ENCODE measurements at places on chromosomes 13 and 19.

DNA sequence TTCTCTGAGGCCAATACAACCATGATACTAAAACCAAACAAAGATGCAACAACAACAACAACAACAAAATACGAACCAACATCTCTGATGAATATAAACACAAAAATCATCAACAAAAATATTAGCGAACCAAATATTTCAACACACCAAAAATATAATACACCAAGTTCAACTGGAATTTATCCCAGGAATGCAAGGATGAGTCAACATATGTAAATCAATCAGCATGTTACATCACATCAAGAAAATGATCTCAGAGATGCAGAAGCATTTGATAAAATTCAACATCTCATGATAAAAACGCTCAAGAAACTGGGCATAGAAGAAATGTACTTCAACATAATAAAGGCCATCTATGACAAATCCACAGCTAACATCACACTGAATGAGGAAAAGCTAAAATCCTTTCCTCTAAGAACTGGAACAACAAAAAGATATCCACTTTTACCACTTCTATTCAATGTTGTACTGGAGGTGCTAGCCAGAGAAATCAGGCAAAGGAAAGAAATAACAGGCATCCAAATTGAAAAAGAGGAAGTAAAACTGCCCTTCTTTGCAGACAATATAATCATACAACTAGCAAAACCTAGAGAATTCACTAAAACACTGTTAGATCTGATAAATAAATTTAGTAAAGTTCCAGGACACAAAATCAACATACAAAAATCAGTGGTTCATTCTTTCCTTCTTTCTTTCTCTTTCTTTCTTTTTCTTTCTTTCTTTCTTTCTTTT is 2448.7 kb upstream of the PCDH20 start:
- no peak for DNase-seq

DNA sequence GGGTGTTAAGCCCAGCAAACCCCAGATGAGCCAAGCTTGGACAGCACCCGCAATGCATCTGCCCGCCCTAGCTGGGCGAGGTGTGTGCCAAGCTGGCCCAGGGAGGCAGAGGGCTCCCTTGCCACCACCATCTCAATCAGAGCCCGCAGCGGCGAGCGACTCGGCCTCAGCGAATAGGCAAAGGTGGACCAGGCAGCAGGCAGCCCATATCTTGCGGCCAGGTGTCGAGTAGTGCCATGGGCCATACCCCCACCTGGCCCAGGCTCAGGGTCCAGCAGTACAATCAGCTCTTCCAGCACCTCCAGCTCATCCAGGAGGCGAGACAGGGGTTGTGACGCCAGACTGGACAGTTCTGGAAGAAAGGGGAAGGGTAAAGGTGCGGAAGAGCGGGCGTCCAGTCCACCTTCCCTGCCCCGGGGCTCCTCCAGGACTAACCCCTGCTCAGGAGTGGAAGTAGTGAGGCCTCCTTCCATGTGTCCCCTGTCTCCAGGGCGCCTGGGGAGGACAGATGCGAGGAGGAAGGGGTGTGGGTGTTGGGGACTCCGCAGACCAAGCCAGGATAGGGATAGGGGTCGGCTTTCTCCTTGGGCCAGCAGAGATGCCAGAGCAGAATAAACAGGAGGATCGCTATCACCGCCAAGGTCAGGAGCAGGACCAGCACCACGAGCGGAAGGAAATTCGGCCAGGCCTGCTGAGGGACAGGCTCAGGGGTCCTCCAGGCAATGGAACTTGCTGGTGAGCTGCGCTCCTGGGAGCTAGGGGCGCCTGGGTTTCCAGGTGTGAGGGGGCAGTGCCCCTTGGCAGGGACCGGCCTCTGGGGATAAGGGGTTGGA is 2.8 kb downstream of the IGFLR1 start:
- DNase-seq: no peak

GRCh38 chr19:41821003-41821735 is 23.3 kb downstream of the LYPD4 start:
- DNase-seq: peak; percentile 66

DNA sequence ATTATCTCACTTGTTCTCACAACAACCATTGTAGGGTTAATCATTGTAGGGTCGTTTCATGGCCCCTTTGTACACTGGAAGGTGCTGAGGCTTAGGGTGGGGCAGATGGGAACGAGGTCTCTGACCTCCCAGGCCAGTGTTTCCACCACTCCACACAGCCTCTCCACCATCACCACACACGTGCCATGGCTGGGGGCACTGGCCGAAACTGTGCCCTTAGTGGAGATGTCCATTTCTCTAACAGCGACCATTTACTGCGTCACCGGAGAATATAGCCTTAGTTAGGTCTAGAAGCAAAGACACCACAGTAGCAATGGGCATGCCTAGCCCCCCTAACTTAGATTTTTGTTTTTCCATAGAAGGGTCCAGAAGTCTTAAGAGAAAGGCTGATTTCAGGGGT is 36.5 kb downstream of the COL4A1 start:
- DNase-seq: no peak

DNA sequence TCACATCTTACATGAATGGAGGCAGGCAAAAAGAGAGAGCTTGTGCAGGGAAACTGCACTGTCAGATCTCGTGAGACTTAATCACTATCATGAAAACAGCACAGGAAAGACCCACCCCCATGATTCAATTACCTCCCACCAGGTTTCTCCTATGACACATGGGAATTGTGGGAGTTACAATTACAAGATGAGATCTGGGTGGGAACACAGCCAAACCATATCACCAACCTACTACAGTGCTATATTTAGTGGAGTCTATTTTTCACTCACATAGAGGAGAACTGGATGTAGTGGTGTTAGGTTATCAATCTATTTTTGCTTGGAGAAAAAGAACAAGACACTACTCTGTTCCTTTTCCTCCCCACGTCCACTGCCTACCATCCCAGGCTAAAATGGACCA is 276.6 kb downstream of the KCTD12 start:
- DNase-seq: no peak

- DNase-seq: no peak
Observed at GRCh38 chr13:32823597-32823996, 192.6 kb upstream of the KL start.

- no peak for DNase-seq
Observed at GRCh38 chr13:71877256-71877653, 10.3 kb upstream of the DACH1 start.

DNA sequence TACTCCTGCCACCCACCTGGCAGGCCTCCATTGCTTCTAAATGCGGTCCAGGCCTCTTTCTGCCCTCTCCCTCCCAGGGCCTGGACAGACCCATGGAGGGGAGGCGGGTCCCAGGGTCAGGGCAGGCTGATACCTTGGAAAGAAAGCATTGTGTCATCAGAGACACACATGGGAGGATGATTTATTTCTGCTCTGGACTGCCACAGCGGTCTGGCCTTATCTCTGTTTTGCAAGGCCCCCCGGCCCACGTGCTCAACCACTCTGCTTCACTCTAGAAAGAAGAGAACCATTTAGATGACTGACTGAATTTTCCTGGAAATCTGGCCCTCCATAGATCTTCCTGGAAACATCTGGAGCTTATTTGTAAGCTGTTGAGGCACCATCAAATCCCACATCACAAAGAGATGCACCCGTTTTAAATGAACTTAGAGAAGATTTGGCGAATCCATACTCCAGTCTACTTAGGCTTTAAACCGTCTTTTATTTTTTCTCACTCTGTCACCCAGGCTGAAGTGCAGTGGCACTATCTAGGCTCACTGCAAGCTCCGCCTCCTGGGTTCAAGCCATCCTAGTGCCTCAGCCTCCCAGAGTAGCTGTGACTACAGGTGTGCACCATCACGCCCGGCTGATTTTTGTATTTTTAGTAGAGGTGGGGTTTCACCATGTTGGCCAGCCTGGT is 48.3 kb upstream of the URI1 start:
- DNase-seq: no peak

- no peak for DNase-seq
Observed at GRCh38 chr13:21884965-21885567, 214.2 kb downstream of the FGF9 start.

DNA sequence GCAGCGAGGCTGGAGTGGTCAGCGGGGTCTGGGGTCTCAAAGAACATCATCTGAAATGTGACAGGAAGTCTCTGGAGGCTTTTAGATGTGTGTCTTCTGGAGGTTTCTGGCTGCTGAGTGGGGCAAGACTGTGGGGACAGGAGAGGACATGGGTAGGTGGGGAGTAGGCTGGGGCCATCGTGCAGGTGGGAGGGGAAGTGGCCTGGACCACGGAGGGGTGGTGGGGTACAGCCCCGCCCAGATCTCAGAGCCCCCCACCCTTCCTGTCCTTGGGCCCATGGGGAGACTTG is 6.2 kb downstream of the AP1M1 start:
- DNase-seq: no peak

GRCh38 chr19:2215281-2215751 is 20.8 kb downstream of the PLEKHJ1 start:
- DNase-seq: peak; percentile 55

DNA sequence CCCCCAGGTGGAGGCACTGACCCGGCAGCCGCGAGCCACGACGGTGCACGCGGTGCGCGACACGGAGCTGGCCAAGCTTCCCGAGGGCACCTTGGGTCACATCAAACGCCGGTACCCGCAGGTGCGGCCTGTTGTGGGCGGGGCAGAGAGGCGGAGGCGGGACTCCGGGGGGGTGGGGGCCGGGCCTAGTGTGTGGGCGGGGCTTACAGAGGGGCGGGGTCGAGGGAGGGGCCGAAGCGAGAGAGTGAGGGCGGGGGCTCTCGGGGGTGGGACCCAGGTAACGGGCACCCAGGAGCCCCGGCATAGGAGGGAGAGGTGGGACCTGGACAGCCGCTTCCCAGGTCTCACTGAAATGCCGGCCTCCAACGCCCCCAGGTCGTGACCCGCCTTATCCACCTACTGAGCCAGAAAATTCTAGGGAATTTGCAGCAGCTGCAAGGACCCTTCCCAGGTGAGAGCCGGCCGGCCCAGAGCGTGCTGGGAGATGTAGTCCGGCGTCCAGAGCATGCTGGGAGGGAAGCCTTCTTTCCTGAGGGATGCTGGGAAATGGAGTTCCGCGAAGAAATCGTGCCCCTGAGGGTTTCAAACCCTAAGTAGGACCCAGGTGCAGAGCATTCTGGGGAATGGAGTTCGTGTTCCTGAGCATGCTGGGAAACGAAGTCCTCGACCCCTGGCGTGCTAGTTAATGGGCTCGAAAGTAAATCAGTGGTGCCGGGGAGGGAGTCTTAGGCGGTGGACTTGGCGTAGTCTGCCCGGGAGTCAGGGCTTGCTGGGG is 15.7 kb downstream of the PNPLA6 start:
- peak; percentile 66 for DNase-seq

DNA sequence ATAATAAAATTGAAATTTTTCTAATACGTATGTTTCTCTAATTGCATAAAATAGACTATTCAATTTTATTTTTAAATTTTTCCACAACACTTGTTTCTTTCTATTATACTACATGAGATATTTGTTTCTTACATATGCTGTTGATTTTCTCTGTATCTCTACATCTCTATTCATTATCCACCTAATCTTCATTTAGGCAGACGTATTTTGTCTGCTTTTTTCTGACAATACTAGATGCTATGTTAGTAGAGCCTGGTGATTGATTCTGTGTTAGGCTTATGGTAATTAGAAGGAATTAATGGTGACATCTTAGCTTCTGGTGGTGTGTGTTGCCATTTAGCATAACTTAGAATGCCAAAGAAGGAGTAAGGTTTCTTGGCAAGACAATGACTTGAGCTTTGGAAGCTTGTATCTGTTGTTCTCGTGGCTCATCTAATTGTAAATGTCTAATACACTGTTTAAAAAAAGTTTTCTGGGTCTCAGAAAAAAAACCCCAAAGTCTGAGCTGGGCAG is 1610.7 kb upstream of the PCDH20 start:
- no peak for DNase-seq

DNA sequence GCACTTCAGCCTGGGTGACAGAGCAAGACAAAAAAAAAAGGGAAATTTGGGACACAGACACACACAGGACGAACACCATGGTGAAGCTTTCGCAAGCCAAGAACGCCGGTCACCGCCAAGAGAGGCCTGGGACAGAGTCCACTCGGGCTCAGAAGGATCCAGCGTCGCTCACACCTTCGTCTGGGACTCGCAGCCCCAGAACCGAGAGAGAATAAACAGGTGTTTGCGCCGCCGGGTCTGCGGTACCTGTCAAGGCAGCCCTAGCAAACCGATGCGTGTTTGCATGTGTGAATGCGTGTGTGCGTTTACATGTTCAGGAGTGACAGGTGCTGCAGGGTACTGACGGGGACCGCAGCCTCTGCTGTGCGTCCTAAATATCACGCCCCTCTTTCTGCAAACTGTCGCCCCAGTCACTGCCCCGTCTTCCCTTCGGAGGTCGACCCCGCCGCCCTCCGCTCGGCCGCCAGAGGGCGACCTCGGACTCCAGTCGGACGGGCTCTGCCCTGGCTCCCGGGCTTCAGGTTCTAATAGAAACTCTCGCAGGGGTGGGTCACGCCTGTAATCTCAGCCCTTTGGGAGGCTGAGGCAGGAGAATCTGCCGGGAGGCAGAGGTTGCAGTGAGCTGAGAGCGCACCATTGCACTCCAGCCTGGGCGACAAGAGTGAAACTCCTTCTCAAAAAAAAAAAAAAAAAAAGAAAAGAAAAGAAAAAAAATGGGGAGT is 11.8 kb upstream of the CSNK1G2 start:
- peak; percentile 86 for DNase-seq

- no peak for DNase-seq
Observed at GRCh38 chr13:24617256-24618010, 62.8 kb upstream of the ATP12A start.

- no peak for DNase-seq
Observed at GRCh38 chr13:101917475-101917810, 465.0 kb downstream of the ITGBL1 start.

- DNase-seq: no peak
Observed at GRCh38 chr19:33515921-33516320, 5.7 kb downstream of the PEPD start.

DNA sequence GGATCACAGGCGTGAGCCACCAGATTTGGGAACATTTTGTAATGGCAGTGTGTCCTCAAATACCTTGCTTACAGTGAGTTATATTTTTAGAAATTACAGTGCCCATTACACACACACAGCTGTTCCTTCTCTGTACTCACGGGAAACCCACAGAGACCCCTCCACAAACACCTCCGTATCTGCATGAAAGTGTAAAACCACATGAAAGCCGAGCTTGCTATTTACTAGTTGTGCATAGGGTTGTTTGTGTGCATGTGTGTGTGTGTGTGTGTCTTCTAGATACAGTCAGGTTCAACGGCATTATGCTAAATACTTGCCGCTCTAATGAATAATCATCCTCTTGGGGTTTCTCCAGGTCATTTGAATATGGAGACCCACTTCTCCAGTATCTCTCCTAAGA is 22.3 kb upstream of the LILRA2 start:
- no peak for DNase-seq

- no peak for DNase-seq
Observed at GRCh38 chr13:23609874-23610576, 39.8 kb downstream of the TNFRSF19 start.

DNA sequence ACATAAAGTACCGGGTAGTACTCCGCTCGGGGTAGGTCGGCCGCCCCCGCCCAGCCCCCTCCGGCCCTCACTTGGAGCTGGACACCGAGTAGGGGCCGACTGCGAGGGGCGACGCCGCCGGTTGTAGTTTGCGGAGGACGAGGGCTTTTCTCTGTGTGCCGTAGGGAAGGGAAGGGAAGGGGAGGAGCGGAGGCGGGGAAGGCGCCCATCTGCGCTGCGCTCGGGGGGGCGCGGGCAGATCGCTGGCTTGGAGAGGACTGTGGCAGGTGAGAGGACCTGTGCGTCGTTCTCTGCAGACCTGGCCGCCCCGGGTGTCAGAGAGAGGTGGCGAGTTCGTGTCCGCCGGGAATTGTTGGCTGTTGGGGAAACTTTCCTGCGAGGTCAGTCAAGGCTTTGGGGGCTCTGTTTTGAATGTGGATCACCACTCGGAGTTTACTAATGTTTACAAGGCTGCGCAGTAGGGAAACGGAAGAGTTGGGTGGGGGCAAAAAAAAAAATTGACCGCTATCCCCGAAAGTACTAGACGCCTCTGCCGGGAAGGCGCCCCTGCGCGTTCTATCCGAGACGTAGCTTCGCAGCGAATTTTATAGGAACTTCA is 1.4 kb downstream of the ING1 start:
- DNase-seq: peak; percentile 55
